ENCODE measurements at places on chromosomes 4 and X.

GRCh38 chr4:66539745-66540144 lies 869.5 kb upstream of the EPHA5 start:
- DNase-seq, result no peak

DNA sequence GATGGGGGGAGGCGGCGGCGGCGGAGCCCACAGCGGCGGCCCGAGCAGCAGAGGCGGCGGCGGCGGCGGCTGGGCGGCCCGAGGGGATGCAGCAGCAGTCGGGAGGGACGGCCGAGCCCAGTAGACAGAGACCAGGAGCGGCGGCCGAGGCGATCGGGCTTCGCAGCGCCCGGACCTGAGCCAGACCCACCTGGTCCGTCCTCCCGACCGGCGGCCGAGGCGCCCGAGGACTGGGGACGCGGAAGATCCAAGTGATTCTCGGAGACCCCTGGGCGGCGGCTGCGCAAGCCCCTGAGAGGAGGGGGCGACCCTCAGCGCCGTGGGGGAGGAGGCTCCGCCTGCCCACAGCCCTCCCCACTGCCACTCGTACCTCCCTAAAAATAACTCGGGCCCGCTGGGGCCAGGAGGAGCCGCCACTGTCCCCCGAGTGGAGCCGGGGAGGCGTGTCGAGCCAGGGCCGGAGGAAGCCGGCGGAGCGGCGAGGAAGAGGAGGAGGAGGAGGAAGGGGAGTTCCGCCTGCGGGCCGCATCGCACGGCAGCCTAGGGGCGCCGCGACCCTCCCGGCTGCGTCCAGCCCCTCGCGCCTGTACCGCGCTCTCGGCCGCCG lies 608 bp downstream of the RAPGEF2 start:
- DNase-seq, result peak; percentile 5

DNA sequence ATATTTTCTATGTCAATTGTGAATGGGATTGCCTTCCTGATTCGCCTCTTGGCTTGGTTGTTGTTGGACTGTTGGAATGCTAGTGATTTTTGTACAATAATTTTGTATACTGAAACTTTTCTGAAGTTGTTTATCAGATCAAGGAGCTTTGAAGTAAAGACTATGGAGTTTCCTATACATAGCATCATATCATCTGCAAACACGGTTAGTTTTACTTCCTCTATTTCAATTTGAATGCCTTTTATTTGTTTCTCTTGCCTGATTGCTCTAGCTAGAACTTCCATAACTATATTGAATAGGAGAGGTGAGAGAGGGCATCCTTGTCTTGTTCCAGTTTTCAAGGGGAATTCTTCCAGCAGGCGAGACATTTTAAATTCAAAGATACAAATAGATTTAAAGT lies 226.5 kb downstream of the FBXO8 start:
- DNase-seq, result no peak

GRCh38 chr4:115770046-115770543 lies 656.7 kb upstream of the NDST4 start:
- no peak for DNase-seq

DNA sequence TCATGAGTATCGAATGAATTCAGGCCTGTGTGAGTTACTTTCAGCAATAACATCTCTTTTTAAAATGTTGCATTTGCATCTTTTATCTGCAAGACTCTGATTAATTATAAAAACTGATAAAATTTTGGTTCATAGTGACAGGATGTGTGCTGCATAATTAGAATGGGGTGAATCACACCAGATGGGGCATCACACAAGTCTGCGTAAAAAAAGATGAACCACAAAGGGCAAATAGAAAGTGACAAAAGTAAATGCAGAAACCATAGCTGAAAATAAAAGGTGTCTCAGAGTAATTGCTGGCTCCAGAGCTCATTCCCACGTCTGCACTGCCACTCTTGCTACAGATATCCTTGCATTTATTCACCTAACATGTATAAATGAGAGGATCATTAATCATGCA lies 131.1 kb downstream of the HS3ST1 start:
- DNase-seq, result no peak

- no peak for DNase-seq
These were observed 149.4 kb downstream of the NDST4 start for GRCh38 chr4:114964026-114964425.

GRCh38 chrX:133745349-133745748 lies 240.0 kb downstream of the GPC3 start:
- no peak for DNase-seq

DNA sequence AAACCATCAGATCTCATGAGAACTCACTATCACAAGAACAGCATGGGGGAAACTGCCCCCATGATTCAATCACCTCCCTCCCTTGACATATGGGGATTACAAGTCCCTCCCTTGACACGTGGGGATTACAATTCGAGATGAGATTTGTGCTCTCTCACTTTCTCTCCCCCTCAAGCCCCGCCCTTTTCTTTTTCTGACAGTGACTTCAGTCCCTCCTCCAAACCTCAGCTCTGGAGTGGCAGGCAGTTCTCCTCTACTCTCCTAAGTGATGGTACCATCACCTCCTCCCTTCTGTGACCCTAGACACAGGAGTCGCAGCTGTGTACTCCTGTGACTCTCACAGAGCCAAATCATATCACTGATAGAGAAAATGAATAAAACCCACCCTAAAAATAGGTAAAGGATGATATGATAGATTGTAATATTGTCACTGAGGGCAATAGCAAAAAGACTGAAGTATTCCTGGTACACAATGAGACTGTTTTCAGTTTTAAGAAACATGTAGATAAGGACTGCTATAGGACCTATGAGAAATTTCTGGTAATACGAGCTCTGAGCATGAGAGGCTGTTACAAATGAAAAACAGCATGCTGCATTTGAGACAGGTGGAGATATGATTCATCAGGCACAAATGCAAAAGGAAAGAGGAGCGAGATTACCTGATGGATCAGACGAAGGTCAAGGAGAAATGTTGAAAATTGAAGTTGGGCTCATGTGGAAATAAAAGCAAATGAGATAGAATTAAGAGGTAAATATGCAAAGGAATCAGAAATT lies 101.2 kb upstream of the CBLL2 start:
- no peak for DNase-seq

- no peak for DNase-seq
These were observed 28.6 kb downstream of the IDS start for GRCh38 chrX:149476513-149476912.

DNA sequence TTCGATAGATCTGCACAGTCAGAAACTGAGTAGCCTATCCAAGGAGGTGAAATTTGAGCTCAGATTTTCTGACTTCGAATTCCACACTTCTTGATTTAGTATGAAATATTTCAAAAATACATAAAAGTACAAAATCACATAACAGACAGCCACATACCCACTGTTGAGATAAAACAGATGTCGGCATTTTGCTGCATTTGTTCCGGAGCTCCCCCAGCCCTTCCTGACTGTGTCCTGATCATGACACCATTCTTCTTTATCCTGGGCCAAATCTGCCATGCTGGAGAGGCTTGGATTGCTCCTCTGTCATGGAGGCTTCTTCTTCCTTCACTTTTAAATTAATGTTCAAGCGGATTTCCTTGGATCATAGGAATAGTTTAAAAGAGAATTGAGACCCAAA lies 124.2 kb upstream of the RBPJ start:
- no peak for DNase-seq

DNA sequence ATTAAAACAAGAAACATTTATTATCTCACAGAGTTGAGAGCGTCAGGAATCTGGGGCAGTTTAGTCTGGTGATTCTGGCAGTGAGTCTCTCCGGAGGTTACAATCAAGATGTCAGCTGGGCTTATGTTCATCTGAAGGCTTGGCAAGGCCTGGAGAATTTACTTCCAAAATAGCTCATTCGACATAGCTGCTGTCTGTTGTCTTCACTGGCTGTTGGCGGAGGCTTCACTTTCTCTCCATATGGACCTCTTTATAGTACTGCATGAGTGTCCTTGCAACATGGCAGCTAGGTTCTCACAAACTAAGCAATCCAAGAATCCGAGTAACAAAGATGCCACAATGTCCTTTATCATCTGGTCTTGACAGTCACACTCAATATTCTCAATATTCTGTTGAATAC lies 70.2 kb upstream of the ADGRL3 start:
- no peak for DNase-seq

DNA sequence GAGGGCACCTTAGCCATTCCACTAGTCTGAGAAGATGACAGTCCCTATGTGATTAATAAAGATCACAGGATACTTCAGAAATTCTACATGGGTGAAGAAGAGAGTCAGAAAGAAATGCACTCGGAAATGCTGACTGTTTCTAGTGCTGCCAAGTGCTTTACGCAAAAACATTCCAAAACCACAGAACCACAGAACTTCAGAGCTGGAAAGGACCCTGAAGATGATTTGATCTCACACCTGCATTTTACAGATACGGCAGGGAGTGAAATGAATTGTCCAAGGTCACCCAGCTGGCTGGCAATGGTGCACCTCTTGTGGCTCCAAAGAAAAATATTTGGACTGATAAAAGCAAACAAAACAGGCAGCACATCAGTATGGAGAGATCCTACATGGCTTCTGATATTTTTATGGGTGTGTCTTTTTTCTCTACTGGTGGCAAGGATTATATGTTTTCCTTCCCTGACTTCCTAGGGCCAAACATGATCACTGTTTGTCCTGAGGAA lies 115.9 kb downstream of the MAML3 start:
- no peak for DNase-seq

Data from activated T-helper 1 cell treated with Interleukin-2 at 50 U/mL for 16 hours (primary cell).